ENCODE measurements at places on chromosomes 11 and 22. TPM values are rescaled to one million over a fixed set of nuclear protein-coding genes. Genes with fewer than 3 reads are reported as not detected.

The RASGRP2 gene
- total RNA-seq = 5.6 TPM

GRCh38 chr11:19055905-19056304 is 4.6 kb downstream of the MRGPRX2 start:
- no peak for DNase-seq
- H3K4me3 ChIP-seq = no peak overlapping the region
- peaks cover 11% of the 10 kb centered on the region for H3K4me1 ChIP-seq
- H3K36me3 ChIP-seq = no peaks in the 10 kb centered on the region
- peaks cover 3% of the 10 kb centered on the region for H3K27me3 ChIP-seq
- no peak overlapping the region for H3K27ac ChIP-seq

The KCNQ1OT1 gene
- 0.16 TPM for total RNA-seq

The EHBP1L1 gene
- 88.3 TPM for total RNA-seq

The THYN1 gene
- 89.5 TPM for total RNA-seq

- DNase-seq = no peak
- H3K36me3 ChIP-seq = no peaks in the 10 kb centered on the region
- peaks cover 6% of the 10 kb centered on the region for H3K27me3 ChIP-seq
- H3K27ac ChIP-seq = no peak overlapping the region
- H3K4me1 ChIP-seq = no peaks in the 10 kb centered on the region
- no peak overlapping the region for H3K4me3 ChIP-seq
These were observed 194.6 kb upstream of the CARD18 start for GRCh38 chr11:105334025-105334714.

DNA sequence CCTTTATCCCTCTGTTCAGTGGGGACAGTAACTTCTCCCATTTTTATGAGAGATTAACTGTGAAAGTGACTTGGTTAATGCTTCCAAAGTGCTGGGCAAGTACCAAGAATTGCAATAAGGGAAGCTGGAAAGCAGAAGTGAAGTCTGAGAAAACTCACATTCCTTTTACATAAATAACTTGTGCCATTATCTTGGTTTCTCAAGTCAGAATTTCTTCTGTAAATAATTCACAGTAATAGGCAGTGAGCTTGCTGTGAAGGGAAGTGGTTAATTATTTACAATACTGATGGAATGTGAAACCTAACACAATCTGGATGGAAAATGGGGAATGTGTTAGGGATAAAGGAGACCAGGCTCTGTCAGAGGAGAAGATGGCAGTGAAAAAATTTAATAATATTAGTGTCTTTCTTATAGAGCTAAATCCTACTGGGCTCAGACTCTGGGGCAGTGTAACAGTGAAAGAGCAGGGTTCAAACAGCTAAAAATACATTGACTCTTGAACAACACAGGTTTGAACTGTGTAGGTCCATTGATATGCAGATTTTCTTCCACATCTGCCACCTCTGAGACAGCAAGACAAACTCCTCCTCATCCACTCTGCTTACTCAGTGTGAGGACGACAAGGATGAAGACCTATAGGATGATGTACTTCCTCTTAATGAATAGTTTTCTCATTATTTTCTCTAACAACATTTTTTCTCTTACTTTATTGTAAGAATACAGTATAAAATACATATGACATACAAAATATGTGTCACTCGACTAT is 251.5 kb upstream of the ISX start:
- no peaks in the 10 kb centered on the region for H3K4me1 ChIP-seq

DNA sequence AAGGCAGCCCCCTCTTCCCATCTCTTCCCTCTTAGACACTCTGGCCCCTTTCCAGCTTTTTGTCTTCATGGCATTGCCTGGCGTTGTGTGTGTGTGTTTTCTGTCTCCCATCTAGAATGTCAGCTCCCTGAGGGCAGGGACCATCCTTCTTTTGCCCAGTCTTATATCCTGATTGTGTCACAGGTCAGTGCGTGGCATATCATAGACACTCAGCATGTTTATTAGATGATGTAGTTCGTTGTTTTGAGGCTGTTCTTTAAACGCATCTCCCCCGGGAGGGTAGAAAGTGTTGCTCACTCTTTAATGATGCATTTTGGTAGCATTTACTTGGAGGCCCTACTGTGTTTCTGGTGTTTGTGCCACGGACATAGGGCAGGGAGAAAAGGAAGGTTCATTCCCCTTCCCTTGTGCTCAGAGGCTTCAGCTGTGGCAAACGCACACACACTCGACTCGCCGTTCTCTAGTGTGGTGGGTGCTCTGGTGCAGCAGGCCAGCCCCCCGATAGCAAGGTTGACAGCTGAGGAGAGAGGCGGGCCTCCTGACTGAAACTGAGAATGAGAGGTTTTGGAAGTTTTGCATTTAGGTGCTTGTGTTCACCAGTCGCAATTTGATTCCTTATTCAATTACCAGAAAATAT is 60.2 kb downstream of the TNRC6B start:
- H3K27me3 ChIP-seq = no peaks in the 10 kb centered on the region
- peaks cover 80% of the 10 kb centered on the region for H3K4me1 ChIP-seq
- H3K27ac ChIP-seq = peak overlapping the region; percentile 94
- peak; percentile 29 for DNase-seq
- H3K36me3 ChIP-seq = peaks cover 14% of the 10 kb centered on the region
- peak overlapping the region; percentile 26 for H3K4me3 ChIP-seq

DNA sequence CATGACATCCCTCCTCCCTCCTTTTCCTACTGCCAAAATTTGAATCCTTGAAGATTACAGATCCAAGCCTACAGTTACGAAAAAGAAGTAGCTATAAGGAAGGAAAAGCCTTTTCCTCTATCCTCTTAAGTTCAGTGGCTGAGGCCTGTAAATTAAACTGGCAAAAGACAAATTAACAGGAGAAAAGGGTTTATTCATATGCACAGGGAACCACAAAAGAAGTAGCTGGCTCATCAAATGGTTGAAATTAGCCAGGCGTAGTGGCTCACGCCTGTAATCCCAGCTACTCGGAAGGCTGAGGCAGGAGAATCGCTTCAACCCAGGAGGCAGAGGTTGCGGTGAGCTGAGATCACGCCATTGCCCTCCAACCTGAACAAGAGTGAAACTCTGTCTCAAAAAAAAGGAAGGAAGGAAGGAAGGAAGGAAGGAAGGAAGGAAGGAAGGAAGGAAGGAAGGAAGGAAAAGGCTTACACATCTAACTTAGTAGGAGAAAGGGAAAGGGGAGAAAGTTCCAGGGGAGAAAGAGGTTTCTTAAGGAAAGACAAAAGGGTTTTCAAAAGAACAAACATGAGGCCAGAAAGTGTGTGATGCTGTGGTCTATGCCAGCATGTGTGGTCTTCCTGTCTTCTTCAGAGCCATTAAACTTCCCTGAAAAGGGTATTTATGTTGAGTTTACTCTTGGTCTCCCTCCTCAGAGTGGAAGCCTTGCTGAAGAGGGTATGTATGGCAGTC is 5.1 kb upstream of the SMPD1 start:
- DNase-seq = no peak
- no peak overlapping the region for H3K27ac ChIP-seq
- H3K36me3 ChIP-seq = no peaks in the 10 kb centered on the region
- H3K4me1 ChIP-seq = peaks cover 25% of the 10 kb centered on the region
- no peaks in the 10 kb centered on the region for H3K27me3 ChIP-seq
- no peak overlapping the region for H3K4me3 ChIP-seq

DNA sequence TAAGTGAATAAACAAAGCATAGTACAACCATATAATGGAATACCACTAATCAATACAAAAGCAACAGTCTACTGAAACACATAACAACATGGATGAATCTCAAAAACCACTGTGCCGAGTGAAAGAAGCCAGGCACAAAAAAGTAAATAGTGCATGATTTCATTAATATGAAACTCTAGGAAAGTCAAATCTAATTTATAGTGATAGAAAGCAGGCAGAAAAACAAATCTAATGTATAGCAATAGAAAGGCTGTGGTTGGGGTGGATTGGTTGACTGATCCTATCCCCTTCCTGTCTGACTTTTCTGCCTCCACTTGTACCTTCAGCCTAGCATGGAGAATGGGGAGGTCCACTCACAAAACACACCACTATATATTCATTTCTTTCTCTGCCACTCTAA is 115.4 kb downstream of the SERGEF start:
- H3K27me3 ChIP-seq = no peaks in the 10 kb centered on the region
- no peak for DNase-seq
- H3K36me3 ChIP-seq = peaks cover 5% of the 10 kb centered on the region
- no peak overlapping the region for H3K27ac ChIP-seq
- no peak overlapping the region for H3K4me3 ChIP-seq
- H3K4me1 ChIP-seq = no peaks in the 10 kb centered on the region

DNA sequence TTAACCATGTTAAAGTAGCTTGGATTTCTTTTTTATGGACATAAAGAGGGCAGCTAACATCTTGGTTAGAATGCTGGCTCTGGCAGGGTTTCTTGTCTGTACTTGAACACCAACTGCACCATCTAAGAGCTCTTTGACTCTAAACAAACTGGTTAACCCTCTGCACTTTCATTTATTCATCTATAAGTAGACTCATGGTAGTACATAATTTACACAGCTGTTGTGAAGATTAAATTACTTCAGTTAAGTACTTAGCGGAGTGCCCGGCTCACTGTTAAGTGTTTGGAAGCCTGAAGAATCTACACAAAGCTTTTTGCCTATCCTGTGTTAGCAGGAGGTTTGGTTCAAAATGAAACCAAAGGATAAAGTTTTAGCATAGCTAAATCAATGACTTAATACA is 846.2 kb upstream of the API5 start:
- no peaks in the 10 kb centered on the region for H3K36me3 ChIP-seq
- no peak overlapping the region for H3K4me3 ChIP-seq
- no peaks in the 10 kb centered on the region for H3K27me3 ChIP-seq
- H3K27ac ChIP-seq = no peak overlapping the region
- no peak for DNase-seq
- H3K4me1 ChIP-seq = no peaks in the 10 kb centered on the region

DNA sequence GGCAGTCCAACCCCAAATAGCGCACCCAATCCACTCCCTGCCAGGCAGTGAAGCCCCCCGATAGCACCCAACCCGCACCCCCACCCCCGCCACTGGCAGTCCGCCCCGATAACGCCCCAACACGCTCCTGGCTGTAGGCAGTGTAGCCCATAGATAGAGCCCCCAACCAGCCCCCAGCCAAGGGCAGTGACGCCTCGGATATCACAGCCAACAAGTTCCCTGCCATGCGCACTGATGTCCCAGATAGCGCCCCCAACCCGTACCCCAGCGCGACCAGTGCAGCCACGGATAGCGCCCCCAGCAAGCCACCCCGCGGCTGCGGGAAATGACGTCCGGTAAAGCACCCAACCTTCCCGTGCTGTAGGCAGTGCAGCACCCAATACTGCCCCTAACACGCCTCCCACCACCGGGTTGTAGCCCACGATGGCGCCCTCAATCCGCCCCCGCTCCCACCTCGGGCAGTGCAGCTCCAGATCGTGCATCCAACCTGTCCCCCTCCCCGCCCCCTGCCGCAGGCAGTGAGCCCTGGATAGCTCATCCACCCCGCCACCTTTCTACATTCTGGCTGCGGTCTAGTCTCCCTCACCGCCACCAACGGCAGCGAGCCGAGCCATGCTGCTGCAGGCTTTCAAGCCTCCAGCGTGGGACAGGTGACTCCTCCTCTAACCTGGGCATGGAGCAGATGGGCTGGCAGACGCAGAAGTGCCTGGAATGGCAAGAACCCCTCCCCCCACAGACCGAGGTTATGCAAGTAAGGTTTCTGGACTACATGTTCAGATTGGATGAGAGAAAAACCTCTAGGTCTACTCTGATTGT is 625 bp downstream of the RFPL2 start:
- peak; percentile 30 for DNase-seq
- H3K27me3 ChIP-seq = peaks cover 18% of the 10 kb centered on the region
- peak overlapping the region; percentile 63 for H3K4me3 ChIP-seq

The OR4X2 gene
- total RNA-seq = not detected

The KCTD14 gene
- total RNA-seq = 0.21 TPM

- no peak overlapping the region for H3K4me3 ChIP-seq
- H3K27ac ChIP-seq = no peak overlapping the region
- H3K36me3 ChIP-seq = no peaks in the 10 kb centered on the region
- no peak for DNase-seq
- H3K27me3 ChIP-seq = no peaks in the 10 kb centered on the region
These were observed 57.4 kb downstream of the AHNAK start for GRCh38 chr11:62489204-62489603.

- DNase-seq = no peak
- no peaks in the 10 kb centered on the region for H3K4me1 ChIP-seq
- no peak overlapping the region for H3K4me3 ChIP-seq
- H3K36me3 ChIP-seq = no peaks in the 10 kb centered on the region
- no peaks in the 10 kb centered on the region for H3K27me3 ChIP-seq
These were observed 104.4 kb upstream of the PLET1 start for GRCh38 chr11:112364962-112365481.

DNA sequence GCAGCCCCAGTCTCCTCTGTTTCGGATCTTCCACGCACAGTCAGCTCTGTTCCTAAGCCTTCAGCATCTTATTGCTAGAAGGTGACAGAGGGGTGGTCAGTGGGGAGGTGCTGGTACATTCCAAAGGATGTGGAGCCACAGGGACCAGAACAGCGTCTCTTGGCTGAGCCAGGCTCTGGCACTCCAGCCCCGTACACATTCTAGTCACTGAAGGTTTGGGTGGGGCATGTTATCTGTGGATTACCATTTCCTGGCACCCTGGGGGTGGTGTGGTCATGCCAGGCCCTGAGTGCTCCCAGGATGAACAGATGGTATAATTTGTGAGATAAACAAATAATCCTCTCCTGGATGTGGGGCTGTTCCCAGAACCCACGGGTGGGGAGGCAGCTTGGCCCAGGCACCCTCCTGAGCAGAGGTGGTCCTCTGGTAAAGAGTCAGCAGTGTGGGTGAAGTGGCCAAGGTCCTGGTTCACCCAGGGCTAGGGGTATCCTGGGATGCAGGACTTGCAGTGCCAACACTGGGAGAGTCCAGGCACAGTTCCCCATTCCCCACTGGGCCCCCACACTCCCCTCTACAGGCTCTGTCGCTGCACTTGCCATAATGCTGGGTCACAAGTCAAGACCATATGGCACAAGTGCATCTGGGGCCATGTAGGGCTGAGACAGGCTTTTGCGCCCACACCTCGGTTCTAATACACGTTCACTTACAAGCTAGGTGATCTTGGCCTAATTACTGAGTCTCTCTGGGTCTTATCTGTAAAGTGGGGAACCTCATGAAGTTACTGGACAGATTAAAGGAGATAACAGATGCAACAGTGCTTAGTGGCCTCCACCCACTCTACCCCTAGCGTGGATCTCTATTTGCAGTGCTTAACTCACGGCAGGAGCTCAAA is 33.0 kb downstream of the DKK3 start:
- H3K36me3 ChIP-seq = no peaks in the 10 kb centered on the region
- no peak overlapping the region for H3K4me3 ChIP-seq
- no peak overlapping the region for H3K27ac ChIP-seq
- H3K4me1 ChIP-seq = peaks cover 6% of the 10 kb centered on the region
- no peak for DNase-seq

The OR6A2 gene
- total RNA-seq = 0.14 TPM

GRCh38 chr22:25701056-25701780 is 40.8 kb upstream of the MYO18B start:
- H3K27me3 ChIP-seq = no peaks in the 10 kb centered on the region
- H3K36me3 ChIP-seq = no peaks in the 10 kb centered on the region
- no peak overlapping the region for H3K27ac ChIP-seq
- peaks cover 13% of the 10 kb centered on the region for H3K4me1 ChIP-seq

The PLXNB2 gene
- total RNA-seq = 5.5 TPM

GRCh38 chr11:103254123-103254522 is 144.9 kb downstream of the DYNC2H1 start:
- no peaks in the 10 kb centered on the region for H3K36me3 ChIP-seq
- H3K27me3 ChIP-seq = no peaks in the 10 kb centered on the region
- no peak for DNase-seq
- no peaks in the 10 kb centered on the region for H3K4me1 ChIP-seq

The ZP1 gene
- total RNA-seq = not detected

GRCh38 chr11:120511820-120512738 is 531 bp downstream of the GRIK4 start:
- no peaks in the 10 kb centered on the region for H3K36me3 ChIP-seq
- no peak overlapping the region for H3K4me3 ChIP-seq
- DNase-seq = no peak
- peaks cover 69% of the 10 kb centered on the region for H3K27me3 ChIP-seq
- no peak overlapping the region for H3K27ac ChIP-seq
